ENCODE measurements at places on chromosomes 4 and X.

- DNase-seq, result no peak
Measured at GRCh38 chr4:78644744-78645330, 93.3 kb downstream of the ANXA3 start.

DNA sequence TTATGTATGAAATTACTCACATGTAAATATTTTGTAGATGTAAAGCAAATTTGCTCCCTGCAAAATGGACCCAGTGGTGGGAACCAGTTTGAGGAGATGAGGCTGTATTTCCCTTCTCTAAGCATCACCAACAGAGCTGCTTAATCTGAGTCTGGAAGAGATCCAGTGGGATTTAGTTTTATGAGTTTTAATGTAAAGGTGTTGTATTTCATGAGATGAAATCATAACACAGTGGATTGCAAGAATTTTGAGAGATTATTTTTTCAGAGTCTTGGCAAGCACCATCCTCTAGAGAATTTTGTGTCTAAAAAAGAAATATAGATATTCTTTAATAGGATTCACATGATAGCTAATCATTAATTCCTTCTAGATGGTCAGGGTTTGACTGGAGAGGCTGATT, 35.6 kb upstream of the SFRP2 start:
- DNase-seq, result no peak

DNA sequence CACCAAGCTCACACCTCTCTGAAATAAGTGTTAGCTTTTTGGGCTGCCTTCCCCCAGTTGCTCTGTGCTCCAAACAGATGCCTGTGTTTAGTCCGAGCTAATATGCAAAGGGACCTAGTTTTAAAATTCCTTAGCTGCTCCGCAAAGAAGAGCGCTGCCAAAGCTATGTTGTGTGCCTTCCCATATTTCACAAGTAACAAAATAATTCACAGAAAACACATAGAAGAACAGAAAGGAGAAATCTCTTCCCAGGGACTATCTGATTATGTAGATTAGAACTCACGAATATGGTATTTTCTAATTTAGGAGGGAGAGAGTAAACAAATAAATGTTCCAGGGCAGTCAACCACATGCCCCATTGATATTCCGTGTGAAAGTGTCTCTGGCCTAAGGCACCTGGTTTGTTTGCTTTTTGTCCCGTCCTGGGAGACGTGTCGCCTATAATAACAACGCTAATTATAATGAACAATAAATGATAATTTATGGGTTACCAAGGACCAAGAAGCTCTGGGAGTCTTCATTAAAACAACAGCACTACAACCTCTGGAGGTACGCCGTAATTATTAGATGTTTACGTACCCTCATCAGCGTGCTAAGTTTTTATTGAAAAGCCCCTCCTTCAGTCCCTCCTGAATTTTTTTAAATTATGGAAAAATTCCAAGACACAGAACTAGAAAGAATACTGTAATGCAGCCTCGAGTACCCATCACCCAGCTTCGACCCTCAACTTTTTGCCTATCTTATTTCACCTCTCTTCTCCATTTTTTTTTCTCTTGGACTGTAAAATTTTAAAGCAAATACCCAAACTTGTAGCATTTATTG, 1.2 kb upstream of the CCNG2 start:
- no peak for DNase-seq

DNA sequence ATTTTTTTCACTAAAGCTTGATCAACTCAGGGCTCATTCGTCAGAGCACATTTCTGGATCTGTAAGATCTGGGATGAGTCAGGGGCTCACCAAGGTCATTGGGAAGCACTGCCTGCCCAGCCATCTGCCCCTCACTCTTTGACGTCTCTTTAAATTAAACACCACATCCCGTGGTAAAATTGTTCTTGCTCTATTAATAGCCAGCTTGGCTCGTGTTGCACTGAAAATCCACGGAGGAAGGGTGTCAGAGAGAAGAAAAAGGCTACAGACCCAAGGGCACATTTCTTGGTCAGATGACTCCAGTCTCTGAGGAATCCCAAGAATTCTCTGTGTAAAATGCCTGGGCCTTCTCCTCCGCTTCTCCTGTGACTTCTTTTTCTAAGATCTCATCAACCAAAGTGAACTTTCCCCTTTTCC, 45.7 kb upstream of the GATB start:
- no peak for DNase-seq

GRCh38 chr4:148575577-148575976, 133.4 kb upstream of the NR3C2 start:
- DNase-seq, result no peak

- no peak for DNase-seq
Measured at GRCh38 chrX:67599532-67599931, 55.7 kb downstream of the AR start.

DNA sequence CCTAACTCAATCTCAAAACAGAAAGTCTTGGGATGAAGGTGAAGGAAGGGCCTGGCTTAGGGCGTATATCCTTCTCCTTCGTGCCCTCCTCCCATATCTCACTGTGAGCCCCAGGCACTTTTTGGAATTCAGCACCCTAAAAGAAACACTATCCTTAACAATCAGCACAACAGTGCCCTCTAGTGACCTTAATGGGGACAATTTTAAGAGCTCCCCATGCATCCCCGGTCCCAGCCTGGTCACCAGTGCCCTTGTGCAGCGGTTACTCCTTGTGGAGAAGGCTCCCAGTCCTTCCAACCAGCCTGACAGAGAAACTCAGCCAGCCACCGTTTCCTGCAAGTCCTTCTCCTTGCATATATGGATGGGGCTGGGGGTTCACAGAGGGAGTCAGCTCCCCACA, 4.2 kb downstream of the PAK3 start:
- no peak for DNase-seq

- DNase-seq, result no peak
Measured at GRCh38 chr4:84632092-84632491, 49.2 kb downstream of the CDS1 start.

DNA sequence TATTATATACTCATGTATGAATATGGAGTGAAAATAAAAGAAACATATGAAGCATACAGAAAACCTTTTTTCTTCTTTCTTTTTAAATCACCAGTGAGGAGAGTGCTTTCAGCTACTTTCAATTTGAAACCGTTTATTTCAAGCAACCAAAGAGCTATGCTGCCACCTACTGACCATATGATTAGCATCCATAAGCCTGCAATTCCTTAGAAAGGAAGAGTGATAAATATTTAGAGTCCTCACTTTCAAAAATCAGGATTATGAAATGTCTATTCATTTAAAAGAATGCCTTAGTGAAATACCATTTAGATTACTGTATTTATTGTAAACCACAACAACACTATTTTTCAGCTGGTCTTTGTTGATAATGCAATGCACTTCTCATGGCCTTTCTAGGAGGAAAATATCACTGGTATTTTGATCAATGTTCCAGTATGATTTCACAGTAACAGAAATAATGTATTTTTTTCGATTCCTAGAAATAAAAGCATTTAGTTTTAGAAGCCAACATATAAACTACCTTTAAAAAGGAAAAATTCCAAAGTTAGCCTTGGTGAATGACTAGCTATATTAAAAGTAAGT, 667.6 kb downstream of the PCDH18 start:
- no peak for DNase-seq

DNA sequence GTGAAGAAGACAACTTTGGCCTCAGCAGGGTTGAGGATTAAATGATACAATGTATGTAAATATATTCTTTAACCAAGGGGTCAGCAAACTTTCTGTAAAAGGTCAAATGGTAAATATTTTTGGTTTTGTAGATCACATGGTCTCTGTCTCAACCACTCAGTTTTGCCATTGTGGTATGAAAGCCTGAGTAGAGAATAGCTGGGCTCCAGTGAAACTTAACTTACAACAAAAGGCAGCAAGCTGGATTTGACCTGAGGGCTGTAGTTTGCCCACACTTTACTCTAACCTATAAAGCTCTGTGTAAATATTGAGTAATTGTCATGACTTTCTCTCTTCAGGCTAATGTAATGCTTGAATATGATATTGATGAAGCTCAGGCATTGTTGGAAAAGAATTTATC, 19.6 kb downstream of the VBP1 start:
- DNase-seq, result no peak

GRCh38 chr4:188450571-188450970, 311.3 kb downstream of the TRIML1 start:
- no peak for DNase-seq

- no peak for DNase-seq
Measured at GRCh38 chr4:13875181-13875580, 247.7 kb upstream of the BOD1L1 start.

DNA sequence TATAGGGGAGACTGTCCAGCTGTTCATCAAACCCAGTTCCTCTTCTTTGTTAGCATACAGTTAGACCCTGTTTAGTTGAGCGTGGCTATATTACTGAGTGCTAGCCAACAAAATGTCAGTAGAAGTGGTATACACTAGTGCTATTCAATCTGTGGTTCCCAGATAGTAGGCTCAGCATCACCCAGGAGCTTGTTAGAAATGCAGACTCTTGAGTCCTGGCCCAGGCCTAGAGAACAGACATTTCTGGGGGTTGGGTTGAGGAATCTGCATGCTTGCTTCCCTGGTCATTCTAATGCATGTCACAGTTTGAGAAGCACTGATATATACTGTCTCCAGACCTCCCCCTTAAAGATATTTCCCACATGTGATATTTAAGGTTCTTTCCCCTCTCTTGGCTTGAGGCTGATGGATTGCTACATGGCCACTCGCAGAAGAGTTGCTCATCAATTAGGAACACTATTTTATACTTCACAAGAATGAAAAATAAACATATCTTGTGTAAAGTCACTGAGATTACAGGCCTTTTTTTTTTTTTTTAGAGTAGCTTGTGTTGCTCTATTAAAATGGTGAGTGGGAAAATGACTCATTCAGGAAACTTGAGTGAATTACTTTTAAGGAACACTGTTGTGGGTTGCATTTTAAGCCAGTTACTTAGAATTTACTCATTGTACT, 289.0 kb downstream of the STIM2 start:
- DNase-seq, result no peak

DNA sequence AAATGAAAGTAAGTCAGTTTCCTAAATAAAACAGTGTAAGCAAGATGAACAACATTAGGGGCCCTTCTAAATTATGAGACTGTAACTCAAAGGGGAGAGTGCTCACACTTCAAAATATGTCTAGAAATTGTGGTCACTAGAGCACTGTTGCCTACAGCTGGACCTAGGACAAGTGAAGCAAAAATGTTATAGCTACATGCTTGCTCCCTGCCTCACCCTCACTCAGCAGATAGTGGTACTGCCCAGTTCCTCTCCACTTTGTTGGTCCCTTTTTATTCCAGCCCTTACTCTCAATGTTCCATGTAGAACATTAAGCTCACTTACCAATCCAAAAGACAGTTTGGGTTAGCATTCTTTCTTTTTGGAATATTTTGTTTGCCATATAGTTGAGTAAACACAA, 147.3 kb downstream of the GRIA3 start:
- DNase-seq, result no peak

- no peak for DNase-seq
Measured at GRCh38 chr4:161936625-161937550, 226.9 kb downstream of the FSTL5 start.

- DNase-seq, result no peak
Measured at GRCh38 chr4:176675810-176676209, 116.9 kb downstream of the VEGFC start.

DNA sequence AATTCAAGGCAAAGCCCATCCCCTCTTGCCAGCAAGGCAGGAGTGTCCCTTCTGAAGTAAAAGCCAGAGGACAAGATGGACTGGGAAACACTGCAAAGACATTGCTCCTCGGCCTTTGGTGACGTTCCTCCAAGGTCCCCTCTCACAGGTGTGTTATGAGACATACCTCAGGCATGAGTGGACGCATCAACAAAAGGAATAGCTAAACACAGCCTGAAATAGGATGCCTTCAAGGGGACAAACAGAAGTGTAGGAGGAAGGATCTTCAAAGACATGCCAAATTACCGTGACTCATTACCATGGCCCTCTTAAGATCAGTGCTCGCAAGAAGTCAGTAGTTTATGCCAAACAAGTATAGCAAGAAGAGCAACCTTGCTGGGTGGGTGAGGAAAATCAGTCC, 6.0 kb upstream of the IDS start:
- DNase-seq, result no peak

DNA sequence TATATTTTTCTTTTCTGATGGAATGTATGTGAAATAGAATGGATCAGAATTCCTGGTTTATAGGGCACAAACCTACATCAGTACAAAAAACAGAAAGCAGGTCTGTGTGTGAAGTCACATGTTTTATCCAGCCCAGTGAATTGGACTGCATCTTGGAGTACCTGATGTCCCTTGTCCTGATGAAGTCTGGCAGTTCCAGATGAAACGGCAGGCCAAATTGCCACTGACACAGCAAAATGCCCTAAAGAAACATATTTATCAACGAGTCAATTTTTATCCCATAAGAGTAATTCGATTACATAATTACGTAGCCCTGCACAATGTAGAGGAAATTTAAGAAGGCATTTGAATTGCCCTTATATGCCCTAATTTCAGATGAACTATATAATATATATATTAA, 37.8 kb upstream of the ATP6AP2 start:
- DNase-seq, result no peak

- no peak for DNase-seq
Measured at GRCh38 chrX:9459186-9459748, 5.6 kb upstream of the TBL1X start.

DNA sequence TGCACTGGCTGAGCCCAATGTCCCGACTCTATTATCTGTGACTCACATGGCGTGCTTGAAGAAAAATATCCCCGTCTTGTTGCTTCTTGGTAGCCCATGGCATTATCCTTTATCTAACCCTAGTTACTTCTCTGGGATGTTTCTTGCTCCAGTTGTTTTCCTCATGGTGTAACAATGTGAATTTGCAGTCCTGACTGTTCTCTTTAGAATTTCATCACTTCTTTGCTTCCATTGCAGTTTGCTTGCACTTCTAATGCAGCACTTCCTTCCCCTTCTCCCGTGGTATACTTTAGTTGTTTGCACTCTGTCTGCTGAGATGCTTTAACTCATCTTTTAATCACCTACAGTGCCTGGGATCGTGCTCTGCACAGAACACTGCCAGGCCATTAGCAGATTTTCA, 126.9 kb downstream of the MAML3 start:
- no peak for DNase-seq

DNA sequence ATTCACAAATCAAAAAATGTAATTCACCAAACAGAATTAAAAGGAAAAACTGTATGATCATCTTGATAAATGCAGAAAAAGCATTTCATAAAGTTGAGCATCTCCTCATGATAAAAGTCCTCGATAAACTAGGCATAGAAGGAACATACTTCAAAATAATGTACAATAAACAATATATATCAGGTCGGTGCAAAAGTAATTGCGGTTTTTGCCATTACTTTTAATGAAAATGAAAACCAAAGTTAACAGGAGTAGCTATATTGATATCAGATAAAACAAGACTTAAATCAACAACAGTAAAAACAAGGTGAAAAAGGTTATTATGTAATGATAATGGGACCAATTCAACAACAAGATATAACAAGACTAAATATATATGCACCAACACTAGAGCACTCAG, 372.1 kb downstream of the RAB28 start:
- no peak for DNase-seq

Measured in type B pancreatic cell (in vitro differentiated cells).